SW 1271 (cell line): ENCODE measurements at places on chromosomes 3 and 15.
A peak's percentile ranks its signal among the peaks of the same experiment; 100 is the strongest.

DNA sequence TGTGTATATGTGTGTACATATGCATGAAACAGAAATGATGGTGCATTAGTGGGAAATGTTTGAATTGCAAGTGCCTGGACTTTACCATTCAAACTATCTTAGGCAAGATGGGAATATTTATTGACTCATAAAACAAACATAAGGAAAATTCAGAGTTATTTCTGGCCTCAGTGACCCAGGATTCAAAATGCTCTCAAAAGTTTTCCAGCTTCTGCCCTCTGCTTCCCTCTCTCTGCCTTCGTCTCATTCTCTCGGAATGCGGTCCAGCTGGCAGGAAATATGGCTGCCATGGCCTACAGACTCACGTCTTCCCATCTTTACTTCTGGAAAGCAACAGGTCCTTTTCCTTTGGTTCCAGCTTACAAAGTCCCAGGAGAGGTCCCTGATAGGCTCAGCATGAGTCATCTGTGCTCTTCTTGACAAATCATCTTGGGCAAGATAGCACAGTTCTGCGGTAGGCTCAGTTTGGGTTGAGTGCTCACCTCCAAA, 8.7 kb upstream of the ZNF774 start:
- DNase-seq = no peak

DNA sequence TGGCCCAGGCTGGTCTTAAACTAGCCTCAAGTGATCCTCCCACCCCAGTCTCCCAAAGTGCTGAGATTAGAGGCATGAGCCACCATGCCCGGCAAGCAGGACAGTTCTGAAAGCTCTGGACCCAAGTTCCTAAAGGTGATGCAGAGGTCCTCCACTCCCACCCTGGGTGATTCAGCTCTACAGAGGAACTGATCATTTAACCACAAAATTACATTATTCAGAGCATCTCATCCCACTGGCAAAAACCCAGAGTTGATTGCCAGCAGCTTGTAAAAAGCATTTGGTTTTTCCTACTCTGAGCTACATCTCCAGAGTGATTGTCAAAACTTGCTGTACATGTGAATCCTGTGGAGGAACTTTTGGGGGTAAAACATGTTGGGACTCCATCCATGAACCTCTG, 60.2 kb downstream of the SLTM start:
- no peak for DNase-seq

GRCh38 chr3:80051602-80051962, 283.8 kb upstream of the ROBO1 start:
- DNase-seq = no peak

GRCh38 chr3:174156200-174156599, 702.9 kb upstream of the NAALADL2 start:
- DNase-seq = no peak

- no peak for DNase-seq
These were observed 62.1 kb downstream of the NR2F2 start for GRCh38 chr15:96392380-96393208.

- DNase-seq = no peak
These were observed 206.8 kb upstream of the TPRG1 start for GRCh38 chr3:188964957-188965356.

DNA sequence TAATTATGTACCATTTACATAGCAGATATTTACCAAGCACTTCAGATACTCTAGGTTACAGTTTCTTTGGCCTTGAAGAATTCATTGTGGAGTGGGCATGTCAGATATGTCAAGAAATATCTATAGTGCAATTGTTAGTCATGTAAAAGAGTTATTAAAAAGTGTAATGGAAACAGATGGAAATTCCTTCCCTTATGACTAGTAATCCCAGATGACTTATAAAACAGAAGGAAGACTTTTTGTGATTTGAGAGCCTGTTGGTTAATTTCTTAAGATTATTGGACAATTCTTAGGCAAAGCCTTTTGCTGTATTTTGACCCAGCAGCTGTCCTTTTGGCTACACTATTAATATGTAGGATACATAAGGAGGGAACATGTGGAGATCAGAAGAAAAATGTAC, 708.9 kb upstream of the NECTIN3 start:
- DNase-seq = no peak

DNA sequence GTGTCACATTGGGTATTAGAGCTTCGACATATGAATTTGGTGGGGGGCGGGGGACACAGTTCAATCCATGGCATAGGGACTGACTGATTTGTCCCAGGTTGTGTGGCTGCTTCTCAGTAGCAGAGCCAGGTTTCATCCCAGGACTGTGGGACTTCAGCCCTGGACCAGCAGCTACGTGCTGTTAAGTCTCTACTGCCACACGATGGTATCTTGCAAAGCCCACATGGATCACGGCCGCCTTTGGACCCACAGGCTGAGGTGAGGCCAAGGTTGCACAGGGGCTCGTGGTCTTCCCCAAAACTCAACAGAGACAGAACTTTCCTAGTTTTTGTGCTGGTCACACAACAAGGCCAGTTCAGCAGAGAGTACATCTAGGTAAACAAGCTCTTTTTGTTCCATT, 97.4 kb downstream of the LRRK1 start:
- DNase-seq = no peak

GRCh38 chr3:10437272-10437994, 68.0 kb downstream of the ATP2B2 start:
- no peak for DNase-seq

DNA sequence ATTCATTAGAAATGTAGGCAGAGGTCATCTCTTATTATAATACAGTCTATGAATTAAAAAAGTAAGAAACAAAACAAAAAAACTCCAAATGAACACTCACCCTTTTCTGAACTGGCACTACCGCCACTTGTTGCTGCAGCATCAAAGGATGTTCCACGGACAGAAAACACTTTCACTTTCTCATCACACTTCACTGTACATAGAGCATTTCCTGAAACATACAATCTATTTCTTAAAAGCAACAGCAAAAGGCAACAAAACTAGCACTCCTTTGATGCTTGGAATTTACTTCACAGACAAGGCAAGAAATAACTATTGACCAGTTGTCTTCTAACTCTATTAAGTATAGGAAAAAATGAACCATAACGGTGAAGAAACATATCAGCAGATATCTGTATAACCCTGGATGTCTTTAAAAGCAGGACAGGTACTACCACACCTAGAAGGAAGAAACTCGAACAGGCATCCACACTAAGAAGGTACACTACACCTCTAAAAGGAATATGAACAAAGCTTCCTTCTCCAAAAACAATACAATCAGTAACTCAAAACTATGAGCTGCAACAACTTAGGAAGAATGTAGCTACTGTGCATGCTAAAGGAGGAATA, 24.9 kb downstream of the ETFA start:
- DNase-seq = no peak

- no peak for DNase-seq
These were observed at the start of gene KCNMB2 for GRCh38 chr3:178536211-178537079. TSS of gene KCNMB2 (plus strand) at chr3:178536436.

DNA sequence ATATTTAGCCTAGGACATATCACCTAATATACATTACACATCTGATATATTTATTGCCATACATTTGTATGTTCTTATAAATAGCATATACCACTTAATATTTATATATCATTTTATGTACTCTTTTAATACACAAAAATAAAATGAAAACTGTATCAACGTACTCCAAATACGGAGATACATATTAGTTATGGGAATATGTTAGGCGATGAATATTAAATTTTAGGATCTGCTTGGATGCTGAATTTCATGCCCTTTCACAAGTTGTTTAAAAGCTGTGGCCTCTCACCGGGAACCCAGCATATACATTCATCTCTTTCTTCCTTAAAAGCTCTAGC, 50.6 kb downstream of the ZIC4 start:
- no peak for DNase-seq

DNA sequence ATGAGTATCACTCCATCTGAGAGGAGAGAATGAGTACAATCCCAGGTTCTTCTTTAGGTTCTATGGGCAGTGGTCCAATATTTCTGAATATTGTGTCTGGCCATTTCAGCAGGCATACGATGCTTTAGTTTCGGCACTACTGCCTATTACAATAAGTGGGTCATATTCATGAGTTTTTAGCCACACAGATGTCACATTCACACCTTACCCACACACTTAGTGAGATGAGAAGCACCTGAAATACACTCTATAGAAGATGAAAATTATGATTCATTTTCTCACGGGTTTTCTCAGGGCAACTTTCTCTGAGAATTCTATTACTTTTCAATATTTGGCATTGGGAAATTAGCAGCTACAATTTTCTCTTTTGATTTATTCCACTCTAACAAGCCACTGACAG, 132.2 kb downstream of the TGFBR2 start:
- no peak for DNase-seq

GRCh38 chr3:39196671-39197356, 4.4 kb upstream of the XIRP1 start:
- no peak for DNase-seq

- DNase-seq = no peak
These were observed 344.0 kb upstream of the RARB start for GRCh38 chr3:25084016-25084415.

GRCh38 chr3:5891711-5892110, 704.2 kb downstream of the EDEM1 start:
- no peak for DNase-seq

DNA sequence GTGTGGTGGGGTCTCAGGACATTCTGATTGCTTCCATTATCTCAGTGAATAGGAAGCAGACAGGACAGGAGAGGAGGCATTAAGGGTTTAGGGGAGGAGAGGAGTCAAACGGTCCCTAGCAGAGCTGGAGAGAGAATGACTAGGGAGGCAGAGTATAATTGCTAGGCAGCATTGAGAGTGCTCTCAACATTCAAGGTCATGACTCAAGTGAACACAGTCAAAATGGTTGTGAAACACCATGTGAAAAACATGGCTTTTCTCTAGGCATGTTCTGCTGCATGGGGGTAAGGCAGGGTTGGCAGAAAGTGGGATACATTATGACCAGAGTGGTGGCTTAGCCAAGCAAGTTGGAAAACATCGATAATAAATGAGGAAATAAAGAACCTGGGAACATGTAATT, 19.5 kb upstream of the HRH1 start:
- DNase-seq = no peak

DNA sequence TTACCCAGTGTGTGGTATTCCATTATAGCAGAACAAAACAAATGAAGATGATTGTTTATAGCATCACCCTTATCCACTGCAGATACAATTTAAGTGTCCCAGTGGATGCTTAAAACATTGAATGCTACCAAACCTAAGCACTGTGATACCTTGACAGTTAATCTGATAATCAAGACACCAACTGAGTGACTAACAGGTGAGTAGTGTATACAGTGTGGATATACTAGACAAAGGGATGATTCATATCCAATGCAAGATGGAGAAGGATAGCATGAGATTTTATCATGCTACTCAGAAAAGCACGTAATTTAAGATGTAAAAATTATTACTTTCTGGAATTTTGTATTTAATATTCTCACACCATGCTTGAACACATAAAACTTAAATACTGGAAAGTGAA, 1449.0 kb downstream of the OTOL1 start:
- DNase-seq = no peak

DNA sequence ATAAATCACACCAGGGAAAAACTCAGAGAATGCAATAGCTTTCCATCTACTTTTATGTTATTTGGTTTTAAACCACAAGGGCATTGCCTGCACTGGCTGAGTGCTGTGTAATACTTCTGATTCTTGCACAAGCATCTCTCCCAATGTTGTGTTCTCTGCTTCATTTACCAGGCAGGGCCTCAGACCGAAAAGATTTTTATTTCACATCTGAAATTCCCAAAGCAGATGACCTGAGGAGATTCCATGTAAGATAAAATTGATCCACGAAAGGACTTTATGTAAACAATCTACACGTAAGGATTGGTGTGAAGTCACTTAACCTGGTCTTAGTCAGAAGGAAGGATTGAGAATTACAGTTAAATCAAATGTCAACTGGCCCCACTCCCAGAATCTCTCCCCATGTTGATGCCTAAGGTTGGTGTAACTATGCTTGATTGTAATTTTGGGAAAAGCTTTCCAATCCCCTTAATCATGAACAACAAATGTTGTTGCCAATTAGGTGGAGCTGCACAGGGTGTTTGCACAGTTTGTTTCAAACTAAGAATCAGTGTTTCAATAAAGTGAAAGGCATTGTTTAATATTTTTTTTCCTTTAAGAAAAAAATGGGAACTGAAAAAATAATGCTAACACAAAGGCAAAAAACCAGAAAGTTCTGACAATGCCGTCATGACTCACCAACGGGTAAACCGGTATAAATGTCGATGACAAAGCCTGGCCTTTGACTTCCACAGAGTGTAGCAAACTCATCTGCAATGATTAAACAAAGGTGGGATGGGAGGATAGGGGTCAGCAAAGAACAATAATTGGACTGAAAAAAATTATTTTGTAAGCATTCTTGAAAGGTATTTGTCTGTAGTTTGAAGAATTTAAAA, 128.6 kb downstream of the DUT start:
- no peak for DNase-seq

DNA sequence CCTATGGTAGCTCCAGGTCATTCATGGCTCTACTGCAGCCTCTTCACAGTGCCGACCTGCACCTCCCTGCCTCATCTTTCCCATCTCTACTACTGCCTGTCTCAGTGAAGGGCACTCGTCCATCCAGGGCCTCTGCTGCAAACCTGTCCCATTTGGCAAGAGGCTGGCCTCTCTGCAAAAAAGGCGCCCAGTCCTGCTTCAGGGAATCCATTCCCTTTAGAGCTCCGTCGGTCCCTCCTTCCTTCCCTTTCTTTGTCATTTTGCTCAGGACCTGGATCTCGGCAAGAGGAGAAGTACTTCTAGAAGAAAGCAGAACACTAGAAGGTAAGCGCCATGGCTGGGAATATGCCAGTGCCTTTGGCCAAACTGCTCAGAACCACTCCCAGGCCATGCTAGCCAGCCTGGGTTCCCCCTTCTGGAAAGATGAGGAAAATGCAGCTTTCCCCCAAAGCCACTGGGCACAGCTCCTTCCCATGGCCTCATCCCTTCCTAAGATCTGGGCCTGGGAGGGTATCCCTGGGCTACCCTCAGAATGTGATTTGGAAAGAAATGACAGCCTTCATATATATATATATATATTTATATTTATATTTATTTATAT, 6.4 kb upstream of the ISL2 start:
- DNase-seq = peak; percentile 29

- DNase-seq = no peak
These were observed 27.6 kb downstream of the HDAC11 start for GRCh38 chr3:13507570-13508339.

DNA sequence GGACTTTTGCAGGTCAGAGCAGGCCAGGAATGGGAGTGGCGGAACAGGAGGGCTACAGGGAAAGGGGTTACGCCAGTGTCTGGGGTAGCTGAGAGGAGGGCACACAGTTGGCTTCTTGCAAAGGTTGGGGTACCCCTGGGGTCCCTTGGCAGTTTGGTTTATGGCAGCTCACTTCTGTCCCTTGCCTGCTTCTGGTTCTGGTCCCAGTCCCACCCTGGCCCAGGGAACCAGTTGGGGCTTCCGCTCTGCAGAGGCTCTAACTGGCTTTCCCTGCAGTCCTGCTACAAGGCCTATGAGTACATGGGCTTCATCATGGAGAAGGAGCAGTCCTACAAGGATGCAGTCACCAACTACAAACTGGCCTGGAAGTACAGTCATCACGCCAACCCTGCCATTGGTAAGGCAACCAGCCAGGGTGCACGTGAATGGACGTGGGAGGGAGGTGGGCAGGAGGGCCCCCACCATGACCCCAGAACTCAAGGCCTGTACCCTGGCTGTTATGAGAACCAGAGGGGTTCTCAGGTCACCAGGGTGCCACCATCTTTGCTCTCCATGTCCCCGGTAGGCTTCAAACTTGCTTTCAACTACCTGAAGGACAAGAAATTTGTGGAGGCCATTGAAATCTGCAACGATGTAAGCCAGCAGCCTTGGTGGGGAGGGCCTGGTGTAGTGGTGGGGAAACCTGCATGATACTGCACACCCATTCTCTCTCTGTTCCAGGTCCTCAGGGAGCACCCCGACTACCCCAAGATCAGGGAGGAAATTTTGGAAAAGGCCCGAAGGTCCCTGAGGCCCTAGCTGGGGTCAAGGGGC, 15.2 kb downstream of the CSRNP1 start:
- no peak for DNase-seq
